ENCODE measurements at places on chromosomes 4 and X.
A peak's percentile ranks its signal among the peaks of the same experiment; 100 is the strongest.

DNA sequence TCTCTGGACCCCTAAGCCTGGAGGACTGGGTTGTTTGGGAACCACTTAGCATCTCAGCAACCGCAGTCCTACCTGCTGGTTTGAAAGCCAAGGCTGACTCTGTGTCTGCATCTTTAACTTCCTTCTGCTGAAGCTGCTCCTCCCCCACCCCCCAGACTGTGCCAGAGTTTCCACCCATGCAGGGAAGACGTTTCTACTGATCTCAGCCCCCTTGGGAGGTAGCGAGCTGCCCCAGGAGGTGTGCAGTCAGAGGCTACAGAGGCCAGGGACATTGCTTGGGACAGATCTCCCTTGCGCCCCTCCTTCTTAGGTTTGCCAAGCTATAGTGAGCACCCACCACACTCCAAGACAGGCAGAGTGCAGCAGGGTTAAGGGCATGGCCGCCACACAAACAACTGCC, 4.7 kb upstream of the FATE1 start:
- DNase-seq: no peak

- peak; percentile 68 for DNase-seq
Measured at GRCh38 chr4:181770971-181771370, 472.2 kb upstream of the TENM3 start.

DNA sequence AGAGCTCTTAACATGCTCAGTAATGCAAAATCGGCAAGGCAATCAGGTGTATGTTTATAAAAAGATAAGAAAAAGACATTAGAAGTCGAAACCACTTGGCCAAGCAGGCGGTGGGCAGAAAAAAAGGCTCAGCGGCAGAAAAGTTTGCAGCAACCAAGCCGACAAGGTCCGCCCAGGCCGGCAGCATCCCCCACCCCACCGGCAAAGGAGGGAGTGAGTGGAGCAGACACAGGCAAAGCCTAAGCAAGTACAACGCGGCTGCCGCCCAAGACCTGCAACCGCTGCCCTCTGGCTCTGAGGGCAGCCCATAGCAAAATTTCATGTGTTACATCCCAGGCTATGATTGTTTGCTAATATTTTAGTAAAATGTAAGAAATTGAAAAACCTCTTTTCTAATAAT, 125.4 kb upstream of the ZCCHC13 start:
- no peak for DNase-seq

- DNase-seq: no peak
Measured at GRCh38 chrX:153469811-153470410, 465 bp downstream of the HAUS7 start.

DNA sequence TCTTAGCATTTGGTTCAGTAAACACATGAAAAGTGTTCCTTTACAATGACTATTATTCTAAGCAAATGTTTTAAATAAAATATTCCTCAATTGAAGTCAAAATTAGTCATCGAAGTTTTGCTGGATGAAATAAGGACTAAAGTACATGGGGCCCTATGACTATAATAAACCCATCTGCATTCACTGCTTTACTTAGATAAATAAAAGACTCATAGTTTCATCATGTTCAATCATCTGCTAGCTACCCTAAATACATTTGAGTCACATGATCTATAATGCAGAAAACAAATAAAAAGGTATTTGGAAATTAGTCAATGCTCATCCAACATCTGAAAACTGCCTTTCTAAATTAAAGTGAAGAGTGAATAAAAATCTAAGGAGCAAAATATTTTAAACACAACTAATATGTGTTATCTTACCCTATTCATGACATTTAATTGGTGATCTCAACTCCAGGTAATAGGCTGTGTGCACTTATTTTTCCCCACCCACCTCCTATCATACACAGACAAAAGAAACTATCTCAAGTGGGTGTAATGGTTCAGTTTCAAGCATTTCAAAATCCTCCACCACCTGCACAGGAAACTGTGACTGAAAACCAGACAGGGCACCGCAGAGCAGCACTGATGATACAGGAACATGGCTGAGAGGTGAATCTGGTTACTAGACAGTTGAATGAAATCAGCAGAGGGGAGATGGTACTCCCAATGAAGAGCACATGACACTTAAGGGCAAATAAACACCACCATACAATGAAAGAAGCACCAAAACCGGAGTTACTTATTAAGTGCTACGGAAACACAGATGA, 78.6 kb downstream of the CAMK2D start:
- no peak for DNase-seq
